ENCODE measurements at places on chromosomes 6 and 20.
A peak's percentile ranks its signal among the peaks of the same experiment; 100 is the strongest.

DNA sequence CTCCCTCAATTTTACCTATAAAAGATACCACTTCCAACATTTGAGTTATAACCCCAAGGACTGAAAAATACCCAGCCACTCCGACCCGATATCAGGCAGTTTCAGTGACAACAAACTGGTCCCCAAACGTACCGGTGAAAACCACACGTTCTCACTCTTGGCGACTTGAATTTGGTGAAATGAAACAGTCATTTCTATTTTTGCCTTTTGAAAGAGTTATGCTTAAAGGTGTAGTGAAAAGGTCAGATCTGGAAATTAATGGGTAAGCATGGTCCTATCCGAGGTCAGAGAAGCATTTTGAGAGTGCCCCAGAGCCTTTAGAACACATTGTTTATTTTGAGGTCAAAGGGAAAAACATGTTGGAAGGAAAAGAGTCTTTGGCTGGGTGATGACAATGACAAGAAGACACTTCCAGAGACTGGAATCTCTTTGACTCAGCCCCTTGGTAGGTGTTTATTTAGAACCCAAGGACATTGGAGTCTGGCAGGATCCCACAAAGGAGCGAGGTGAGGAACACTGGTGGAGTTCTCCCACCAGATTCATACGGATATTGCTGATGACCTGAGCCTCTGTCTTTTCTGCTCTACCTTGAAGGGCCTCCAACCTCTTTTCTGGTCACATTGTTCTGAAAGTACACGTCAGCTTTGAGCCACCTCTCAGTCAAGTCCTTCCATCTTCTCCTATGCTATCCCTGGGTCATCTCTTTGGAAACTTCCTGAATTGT is 235.0 kb downstream of the GMPR start:
- no peak for DNase-seq

DNA sequence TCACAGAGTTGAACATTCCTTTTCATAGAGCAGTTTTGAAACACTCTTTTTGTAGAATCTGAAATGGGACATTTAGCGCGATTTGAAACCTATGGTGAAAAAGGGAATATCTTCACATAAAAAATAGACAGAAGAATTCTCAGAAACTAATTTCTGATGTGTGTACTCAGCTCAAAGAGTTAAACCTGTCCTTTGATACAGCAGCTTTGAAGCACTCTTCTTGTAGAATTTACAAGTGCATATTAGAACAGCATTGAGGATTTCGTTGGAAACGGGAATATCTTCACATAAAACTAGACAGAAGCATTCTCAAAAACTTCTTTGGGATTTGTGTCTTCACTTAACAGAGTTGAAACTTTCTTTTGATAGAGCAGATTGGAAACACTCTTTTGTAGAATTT is 650.7 kb upstream of the ZNF337 start:
- no peak for DNase-seq

DNA sequence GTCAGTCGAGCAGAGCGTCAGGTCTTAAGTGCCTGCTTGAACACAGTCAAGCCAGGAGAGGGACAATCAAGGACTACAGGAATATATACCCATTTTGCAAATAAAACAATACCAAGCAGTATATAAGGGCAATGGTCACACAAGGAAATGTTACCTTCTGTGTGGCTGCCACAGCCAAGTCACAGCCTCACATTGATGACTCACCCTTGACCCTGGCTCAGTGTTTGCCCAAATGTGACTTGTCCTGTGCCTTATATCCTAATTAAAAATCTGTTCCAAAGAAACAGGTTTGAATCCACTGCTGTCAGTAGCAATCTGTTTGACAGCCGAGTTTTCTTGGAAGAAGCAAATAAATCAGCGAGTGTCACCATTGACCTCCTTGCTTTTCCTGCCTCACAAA is 34.3 kb downstream of the C6orf89 start:
- DNase-seq, result no peak

GRCh38 chr6:127893541-127893940 is 7.3 kb downstream of the THEMIS start:
- DNase-seq, result no peak

GRCh38 chr20:47368301-47368700 is 11.8 kb upstream of the ZMYND8 start:
- DNase-seq, result no peak

DNA sequence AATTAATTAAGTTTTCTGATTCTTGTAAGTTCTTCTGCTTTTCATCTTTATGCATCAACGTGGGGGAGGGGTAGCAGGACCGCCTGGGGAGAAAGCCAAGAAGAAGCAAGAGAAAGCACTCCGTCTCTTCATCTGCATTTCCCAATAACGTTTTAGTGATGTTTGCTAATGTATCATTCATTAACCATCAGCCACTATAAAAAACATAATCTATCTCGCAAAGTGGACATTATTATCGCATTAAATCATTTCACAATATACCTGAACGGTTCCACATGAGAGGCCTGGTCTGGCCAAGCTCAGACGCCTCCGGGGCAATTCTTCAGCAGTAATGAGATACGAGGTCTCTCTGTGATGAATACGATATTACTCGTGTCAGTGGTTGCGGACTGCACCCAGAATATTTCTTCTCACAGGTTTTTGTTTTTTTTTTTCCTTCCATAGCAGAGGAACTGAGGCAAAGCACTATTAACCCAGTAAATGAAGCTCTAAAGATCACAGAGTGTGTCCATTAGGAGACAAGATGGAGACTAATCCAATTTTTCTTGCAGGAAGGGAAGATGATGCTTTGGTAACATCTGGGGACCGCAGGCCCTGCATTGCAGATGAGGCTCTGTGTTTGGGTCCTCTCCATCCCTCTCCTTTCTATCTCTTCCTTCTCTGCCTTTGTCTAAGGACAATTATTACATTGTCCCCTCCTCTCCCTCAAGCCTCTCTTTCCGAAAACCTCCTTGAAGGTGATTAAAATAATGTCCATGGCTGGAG is 156.1 kb downstream of the SLC35B3 start:
- no peak for DNase-seq

DNA sequence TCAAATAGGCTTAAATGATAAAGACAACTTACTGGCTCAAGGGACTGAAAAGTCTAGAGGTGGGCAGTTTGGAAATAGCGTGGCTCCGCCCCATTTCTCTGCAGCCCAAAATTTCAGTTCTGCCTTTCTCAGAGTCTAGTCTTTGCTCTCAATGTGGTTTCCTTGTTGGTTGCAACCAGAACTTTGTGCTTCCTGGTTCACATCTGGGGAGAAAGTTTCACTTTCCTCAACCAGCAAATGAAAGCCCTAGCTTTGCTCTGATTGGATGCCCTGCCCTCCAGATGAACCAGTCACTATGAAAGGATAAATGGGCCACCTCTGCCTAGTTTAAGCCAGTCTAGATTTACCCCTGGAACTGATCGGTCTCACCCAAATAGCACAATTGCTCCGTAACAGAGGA is 14.9 kb downstream of the SYCP2L start:
- DNase-seq, result no peak

DNA sequence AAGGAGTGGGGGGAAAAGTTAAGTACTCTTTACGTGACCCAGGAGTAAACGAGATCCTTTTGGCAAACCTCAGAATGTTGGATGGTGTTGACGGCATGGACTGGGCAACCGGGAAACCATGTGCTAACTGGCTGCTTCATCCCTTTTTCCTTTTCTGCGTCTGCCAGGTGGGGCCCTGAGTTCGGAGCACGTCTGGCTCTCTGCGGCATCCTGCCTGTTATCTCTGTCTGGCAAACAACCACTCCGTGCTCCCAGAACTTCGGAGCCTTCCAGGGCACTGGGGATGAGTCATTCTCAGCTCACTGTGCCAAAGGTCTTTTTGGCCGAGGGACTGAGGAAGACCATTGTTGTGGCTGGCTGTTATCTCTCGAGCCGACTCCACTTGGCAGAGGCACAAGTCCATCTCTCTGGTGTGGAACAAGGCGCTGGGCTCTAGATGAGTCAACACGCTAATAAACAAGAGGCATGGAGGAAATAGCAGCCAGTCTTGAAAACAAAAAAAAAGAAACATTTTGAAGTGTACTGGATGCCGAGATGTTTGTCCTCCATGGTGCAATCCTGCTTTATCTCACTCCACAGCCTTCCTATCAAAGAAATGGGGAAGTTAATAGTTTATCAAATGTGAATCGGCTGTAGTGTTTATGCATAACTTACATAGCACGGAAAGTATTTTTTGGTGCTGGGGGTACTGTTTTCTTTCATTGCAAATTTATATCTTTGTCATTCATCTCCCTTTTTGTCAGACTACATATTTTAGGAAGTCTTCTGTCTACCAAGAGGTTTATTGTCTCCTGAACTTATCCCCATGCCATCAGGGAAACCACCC is 64.6 kb upstream of the TXNDC5 start:
- peak; percentile 89 for DNase-seq

- DNase-seq, result no peak
These were observed 5.6 kb downstream of the TAF4 start for GRCh38 chr20:62059920-62060630.

DNA sequence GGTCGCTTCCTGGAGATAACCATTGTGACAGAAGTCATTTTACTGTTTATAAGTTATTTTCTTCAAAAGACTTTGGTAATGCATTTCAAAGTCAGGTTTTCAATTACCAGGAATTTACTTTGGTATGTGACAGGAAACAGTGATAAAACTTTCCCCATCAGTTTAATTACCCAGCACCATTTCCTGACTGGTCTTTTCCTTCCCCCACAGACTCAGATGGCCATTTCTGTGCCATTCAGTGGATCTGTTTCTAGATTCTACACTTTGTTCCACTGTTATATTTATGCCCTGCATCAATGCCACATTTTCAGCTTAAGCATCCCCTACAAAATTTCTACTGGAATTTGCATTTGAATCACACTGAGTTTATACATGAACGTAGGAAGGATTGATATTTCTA is 16.3 kb downstream of the RRBP1 start:
- no peak for DNase-seq

- no peak for DNase-seq
These were observed 578.3 kb downstream of the HACE1 start for GRCh38 chr6:104281370-104281769.
